ENCODE measurements at places on chromosomes 7 and 10.

- DNase-seq, result no peak
Measured at GRCh38 chr10:59705931-59706330, 3.7 kb downstream of the SLC16A9 start.

- no peak for DNase-seq
Measured at GRCh38 chr7:112023786-112024185, 182.4 kb downstream of the DOCK4 start.

GRCh38 chr10:31072451-31072850, 40.8 kb upstream of the ZNF438 start:
- DNase-seq, result no peak

DNA sequence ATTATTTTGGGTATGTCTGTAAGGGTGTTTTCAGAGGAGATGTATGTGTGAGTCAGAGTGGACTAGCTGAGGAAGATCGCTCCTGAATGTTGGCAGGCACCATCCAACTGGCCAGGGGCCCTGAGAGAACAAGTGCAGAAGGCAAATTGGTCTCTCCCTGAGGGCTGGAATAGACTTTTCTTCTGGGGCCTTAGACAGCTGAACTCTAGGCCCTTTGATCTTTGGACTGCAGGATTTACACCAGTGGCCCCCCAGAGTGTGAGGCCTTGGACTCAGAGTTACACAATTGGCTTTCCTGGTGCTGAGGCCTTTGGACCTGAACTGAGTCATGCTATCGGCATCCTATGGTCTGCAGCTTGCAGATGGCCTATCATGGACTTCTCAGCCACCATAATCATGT, 217.2 kb downstream of the REEP3 start:
- DNase-seq, result no peak

DNA sequence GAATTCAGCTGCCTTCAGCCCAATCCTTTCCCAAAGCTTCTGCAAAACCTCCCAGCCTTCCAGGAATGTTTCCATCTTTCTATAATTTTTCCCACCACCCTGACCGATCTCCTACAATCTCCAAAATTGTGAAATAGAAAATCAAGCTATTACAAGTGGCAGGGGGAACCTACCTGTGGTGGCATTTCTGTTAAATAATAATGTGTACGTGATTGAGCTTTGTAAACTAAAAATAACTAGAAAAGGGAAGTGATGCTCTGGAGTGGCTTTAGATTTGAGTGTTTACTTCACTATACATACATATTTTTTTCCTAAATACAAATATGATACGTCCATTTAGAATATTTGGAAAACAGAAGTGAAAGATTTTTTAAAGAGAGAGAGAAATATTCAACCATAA, 593.6 kb downstream of the GRM8 start:
- no peak for DNase-seq

DNA sequence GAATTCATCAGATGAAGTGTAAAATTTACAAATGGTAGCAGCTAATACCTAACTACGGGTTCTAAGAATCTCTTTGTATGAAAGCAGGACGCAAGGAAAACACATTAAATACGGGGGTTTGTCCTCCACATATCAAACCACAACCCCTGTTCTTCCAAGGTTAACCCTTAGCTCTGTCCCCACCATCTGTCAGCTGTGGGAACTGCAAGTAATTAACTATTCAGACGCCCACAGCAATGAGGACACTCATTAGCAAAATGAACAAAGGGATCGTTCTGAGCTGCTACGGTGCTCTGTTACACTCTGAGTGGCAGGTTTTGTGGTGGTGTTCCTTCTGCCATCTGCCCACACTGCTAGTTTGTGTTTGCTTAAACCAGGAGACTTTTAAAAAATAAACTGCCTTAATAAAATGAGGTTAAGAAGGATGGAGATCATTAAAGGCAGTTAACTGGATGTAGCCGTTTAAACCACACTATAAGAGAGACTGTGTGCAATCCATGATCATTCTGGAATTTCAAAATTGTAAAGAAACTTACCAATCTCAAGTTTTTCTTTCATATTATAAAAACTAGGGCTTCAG, 51.4 kb downstream of the C10orf67 start:
- no peak for DNase-seq

GRCh38 chr7:31633467-31633866, 53.5 kb upstream of the PPP1R17 start:
- DNase-seq, result no peak

DNA sequence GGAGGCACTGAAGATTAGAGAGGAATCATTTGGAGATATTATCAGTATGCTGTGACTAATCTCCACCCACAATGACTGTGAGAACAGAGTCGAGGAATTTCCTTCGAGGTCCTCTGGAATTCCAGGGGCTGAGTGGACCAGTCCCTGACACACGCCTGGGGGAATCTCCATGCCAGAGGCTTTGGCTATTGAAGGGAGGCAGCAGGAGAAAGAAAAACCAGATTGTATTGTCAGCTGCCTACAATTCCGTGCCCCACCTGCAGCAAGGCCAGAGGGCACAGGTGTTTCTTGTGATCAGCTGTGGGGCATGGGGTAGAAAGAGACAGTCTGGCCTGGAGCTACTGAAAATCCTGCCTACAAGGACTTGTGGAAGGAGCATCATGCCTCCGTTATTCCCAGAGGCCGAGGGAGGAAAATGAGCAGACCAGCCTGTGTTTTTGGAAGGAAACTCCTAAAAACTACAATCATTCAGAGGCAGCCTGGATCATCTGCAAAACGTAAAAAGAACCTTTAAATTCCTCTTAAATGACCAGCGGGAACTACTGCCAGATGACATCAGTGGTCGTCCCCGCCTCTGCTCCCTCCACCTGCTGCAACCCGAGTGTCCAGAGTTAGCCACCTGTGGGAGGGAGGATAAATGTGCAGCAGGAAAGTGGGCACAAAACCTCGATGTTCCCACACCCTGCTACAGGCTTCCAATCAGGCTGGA, 25.4 kb upstream of the ANK3 start:
- DNase-seq, result no peak

DNA sequence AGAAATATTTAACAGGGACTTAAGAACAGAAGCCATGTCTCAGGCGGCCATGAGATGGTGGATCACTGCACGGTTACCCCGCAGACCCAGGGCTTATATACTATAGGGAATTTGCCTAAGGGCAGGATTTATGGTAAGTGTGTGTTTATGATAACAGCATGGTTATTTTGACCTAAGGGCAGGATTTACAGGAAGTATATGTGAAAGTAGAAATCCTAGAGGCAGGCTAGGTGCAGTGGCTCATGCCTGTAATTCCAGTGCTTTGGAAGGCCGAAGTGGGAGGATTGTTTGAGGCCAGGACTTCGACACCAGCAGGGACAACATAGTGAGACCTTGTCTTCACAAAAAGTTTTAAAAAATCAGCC, 43.0 kb upstream of the ZNF438 start:
- no peak for DNase-seq

DNA sequence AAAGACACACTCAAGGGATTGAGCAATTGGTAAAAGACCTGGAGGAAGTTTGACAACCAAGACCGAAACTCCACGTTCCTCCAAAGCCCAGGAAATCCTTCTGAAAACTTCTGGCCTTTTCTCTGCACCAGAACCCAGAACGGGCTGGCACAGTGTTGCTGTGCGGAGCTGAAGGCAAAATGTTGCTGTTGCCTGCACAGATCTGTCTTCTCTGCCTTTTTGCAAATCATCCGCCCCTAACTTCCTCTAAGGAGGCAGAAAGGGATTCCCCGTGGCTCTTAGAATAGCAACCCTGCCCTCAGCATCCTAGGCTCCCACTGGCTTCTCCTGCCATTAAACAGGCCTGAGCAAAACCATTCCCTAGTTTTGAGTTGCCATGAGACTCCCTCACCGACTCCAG, 44.9 kb downstream of the FIGNL1 start:
- DNase-seq, result no peak

GRCh38 chr7:3380886-3381685, 80.0 kb downstream of the SDK1 start:
- no peak for DNase-seq

DNA sequence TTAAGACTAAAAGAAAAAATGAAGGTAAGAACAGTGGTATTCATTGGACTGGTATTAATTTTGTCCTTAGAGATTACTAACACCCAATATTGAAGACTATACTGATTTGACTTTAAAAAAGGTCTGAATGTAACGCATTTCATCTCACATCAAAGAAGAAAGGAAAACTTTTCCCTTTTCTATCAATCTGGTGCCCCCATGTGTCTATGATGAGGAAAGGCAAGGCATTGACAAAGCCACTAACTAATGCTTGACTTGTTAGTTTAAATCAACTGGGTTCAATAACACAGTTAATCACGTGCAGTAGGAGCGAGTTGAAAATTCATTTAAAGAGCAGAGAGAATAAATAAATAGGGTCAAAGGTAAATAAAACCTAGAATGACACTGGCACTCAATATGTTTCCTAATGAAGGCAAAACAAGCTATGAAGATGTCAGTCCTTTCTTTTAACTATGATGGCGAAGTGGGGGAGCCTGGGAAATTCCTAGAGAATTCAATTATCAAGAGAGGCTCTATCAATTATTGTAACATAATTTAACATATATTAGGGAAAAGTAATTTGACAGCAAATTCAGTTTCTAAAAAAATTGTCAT, 180.9 kb downstream of the ANK3 start:
- peak; percentile 25 for DNase-seq

DNA sequence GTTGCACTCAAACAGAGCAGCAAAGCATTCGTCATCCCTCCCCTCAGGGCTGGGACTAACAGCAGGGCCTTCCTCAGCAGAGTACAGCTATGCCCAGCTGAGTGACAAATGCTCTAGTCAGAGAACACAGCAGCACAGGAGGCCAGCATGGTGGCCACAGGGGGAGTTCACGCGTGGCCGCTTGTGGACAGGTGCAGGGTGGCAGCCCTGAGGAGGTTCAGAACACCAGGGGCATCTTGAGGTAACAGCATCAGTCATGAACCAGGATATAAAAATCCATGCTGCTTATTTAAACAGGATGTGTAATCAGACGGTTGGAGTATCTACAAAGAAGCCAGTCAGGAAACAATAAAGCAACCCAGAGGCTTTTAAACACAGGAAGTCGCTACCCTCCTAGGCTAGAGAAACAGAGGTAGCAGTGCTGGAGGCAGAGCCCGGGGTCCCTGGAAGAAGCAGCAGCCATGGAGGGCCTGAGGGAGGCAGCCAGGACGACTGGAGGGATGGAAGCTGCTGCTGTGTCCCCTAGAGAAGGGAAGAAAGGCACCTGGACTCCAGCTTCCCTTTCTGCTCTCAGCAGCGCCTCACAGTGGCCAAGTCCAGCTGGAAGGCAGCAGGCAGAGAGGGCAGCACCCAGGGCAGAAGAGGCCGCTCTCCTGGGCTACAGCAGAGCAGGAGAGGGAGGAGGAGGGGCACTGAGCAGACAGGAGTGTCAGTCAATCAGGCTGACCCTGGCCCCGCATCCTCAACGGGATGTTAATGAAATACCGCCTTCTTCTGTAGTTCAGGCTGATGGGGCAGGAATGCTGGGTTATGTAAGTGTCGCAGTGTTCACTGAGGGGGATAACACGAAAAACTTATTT, 70.8 kb upstream of the UCN3 start:
- no peak for DNase-seq

DNA sequence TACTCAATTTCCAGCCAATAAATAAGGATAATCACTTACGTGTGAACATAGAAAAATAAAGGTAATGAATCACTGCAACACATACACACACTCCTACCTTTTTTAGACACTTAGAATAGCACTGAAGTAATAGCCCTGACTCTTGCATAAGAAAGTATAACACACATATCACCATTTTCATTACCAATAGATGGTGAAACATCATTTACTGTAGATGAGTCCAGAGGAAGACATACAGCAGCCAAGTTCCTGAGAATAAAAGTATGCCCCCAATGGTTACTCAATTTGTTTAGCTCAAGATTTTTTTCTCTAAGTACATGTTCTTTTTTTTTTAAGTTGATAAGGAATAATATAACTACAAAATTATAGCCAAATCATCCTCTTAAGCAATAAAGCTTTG, 316.3 kb downstream of the PARD3 start:
- DNase-seq, result no peak

- DNase-seq, result no peak
Measured at GRCh38 chr7:18860221-18860620, 257.2 kb downstream of the TWIST1 start.

GRCh38 chr10:7634142-7634894, 32.4 kb downstream of the ITIH5 start:
- no peak for DNase-seq

GRCh38 chr10:117092386-117092785, 45.7 kb downstream of the VAX1 start:
- no peak for DNase-seq

GRCh38 chr10:125050383-125050782, 108.5 kb downstream of the ZRANB1 start:
- no peak for DNase-seq

- DNase-seq, result no peak
Measured at GRCh38 chr7:141377906-141378305, 173.3 kb upstream of the AGK start.

DNA sequence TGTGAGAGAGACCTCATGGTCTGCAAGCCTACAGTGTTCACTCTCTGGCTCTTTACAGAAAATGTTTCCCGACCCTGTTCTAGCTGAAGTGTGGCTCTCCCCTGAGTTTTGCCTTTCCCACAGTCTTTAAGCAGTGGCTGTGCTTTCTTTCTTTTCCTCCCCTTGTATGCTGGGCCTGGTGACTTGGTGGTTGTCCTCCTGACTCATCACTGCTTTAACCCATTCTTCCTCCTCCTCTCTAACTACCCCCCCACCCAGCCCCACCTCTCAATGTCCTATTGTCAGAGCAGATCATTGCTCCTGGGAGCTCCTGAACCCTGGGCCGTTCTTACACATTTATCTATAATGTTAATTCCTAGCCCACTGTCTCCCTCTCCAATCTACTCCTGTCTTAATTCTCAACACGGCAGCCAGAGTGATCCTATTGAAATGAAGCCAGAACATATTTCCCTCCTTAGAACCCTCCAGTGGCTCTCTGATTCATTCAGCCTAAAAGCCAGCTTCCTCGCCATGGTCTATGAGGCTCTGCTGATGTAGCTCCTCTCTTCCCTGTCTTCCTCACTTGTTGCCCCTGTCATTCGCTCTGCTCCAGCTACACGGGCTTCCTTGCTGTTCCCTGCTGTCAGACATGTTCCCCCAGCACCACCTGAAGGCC, 55.0 kb downstream of the DENND11 start:
- no peak for DNase-seq

DNA sequence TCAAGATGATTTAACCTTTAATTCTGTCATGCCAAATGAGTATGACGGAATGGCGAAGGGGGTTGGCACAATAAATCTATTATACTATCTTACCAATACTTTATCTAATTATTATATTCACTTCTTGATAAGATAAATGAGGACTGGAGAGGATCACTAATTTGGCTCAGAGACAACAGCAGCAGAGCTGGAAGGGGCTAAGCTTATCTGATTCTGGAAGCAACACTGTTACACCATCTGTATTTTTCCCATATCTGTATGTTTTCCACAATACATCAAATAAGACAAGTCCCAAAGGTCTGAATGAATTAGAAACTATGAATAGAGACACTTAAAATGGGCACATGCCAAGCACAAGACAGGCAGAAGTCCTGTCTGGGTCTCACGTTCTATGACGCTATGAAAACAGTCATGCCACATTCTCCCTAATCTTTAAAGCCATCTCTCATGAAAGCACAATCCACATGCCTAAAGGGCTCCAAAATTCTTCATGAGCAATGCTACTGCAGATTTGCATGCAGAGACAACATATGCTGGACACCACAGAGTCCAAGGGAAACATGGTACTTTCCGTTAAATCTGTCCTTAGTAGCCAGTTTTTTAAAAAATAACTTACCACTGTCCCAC, 88.3 kb downstream of the SLC25A13 start:
- DNase-seq, result no peak

- DNase-seq, result no peak
Measured at GRCh38 chr7:55309040-55309991, 55.8 kb upstream of the LANCL2 start.

- no peak for DNase-seq
Measured at GRCh38 chr10:42755556-42756093, 27.0 kb upstream of the BMS1 start.

Measured in Panc1 (cell line).